NCI-H748 treated with DMSO at 0.1 percent for 48 hours (cell line): ENCODE measurements at places on chromosomes 1 and 21.

DNA sequence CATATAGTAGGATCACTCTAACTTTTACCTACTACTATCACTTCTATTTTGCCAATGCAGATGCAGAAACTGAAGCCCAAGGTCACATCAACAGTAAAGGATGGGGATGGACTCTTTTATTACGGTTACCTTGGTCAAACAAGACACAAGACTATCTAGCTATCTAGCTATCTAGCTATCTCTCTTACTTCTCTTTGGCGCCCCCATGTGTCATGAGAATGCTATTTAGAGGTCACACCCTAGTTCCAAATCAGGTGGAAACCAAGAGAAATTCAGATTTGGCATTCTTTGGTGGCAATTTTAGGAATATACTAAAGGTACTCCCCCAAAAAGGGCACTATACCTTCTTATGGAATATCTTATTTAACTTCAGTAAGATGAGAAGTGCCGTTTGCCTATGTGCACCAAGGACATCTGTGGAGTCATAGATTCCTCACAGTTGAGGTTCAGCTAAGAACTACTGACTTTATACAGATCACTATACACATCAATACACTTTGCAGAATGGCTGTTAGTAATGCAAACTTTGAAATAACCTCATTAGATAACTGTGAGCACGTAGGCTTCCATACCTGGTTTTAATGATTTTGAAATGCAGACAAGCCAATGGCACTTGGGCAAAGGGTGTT lies 6.7 kb downstream of the ZNF648 start:
- DNase-seq: peak; percentile 7

GRCh38 chr1:232355162-232356006 lies 274.5 kb downstream of the SIPA1L2 start:
- DNase-seq: no peak

DNA sequence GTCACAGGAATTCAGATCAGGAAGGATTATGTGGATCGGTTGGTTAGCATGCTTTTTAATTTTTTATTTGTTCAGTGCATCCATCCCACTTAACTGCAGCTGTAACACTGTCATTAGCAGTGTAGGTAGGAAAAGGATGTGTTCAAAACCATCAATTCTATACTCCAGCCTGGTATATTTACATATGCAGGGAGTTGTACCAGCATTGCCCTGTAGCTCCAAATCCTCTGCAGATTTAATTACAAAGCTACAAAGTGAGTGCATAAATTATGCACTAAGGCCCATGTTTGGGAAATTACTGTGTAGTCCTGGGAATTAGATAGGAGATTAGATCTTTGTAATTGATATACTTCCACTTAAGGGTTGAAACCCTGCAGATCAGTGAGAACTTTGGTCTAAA lies 15.9 kb upstream of the OSBPL9 start:
- DNase-seq: no peak

- no peak for DNase-seq
Measured at GRCh38 chr21:45339421-45340402, 52.0 kb upstream of the POFUT2 start.

- DNase-seq: peak; percentile 19
Measured at GRCh38 chr1:209190591-209191261, 392.8 kb upstream of the CAMK1G start.

DNA sequence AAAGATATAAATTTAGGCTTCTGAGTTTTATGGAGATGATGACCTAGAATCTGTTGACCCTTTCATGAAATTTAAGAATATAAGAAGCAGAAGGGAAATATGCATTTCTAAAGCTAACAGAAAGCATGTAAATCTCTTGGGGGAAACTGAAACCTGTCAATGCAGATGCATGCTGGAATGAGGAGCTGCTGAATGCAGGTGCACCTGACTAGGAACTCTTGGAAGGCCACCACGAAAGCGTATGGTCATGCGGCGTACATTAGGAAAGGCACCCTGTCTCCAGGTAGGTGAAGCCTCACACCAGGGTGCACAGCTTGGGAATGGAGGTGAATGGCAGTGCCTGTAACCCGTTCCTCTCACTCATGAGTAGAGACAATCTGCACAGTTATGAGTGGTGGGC lies 309.7 kb downstream of the SEC16B start:
- no peak for DNase-seq

DNA sequence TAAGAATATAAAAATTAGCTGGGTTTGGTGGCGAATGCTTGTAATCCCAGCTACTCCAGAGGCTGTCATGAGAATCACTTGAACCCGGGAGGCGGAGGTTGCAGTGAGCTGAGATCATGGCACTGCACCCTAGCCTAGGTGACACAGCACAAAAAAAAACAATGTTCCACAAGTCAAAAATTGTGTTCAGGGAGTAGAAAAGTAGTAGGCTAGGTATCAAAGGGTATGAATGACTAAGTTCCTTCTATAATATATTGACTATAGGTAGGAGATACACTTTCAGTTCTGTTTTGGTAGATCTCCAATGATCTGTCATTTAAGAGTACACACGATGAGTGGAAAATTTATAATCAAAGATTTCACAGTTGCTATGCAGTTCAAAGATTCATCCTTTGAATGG lies 16.7 kb downstream of the USP48 start:
- DNase-seq: no peak

GRCh38 chr21:16215663-16216183 lies 485.9 kb downstream of the USP25 start:
- DNase-seq: no peak

- peak; percentile 60 for DNase-seq
Measured at GRCh38 chr1:171226747-171227370, 21.4 kb upstream of the FMO1 start.

DNA sequence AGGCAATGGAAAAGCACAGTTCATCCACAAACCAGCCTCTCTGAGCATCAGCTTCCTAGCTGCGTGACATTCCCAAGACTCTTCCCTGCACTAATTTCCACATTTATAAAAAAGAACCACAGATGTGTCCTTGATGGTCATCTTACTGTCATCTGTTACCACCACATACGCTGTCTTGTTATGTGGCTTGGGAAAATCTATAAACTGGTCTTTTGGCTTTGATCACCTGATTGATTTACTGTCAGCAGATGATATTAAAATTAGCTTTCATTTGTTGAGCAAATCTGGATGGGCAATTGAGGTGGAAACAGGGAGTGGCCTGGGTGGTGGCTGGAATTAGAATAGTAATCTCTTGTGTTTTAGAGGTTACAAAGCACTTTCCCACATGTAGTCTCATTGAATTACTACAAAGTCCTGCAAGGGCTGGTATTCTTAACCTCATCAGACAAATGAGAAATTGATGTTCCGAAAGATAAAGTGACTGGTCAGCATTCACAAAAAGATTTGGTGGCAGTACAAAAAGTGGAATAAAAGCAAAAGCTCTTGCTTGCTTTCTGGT lies 231.7 kb upstream of the SGIP1 start:
- DNase-seq: no peak

GRCh38 chr1:180945151-180945550 lies 32.5 kb downstream of the KIAA1614 start:
- DNase-seq: no peak

GRCh38 chr21:41768437-41769042 lies 1.7 kb upstream of the RIPK4 start:
- peak; percentile 33 for DNase-seq

DNA sequence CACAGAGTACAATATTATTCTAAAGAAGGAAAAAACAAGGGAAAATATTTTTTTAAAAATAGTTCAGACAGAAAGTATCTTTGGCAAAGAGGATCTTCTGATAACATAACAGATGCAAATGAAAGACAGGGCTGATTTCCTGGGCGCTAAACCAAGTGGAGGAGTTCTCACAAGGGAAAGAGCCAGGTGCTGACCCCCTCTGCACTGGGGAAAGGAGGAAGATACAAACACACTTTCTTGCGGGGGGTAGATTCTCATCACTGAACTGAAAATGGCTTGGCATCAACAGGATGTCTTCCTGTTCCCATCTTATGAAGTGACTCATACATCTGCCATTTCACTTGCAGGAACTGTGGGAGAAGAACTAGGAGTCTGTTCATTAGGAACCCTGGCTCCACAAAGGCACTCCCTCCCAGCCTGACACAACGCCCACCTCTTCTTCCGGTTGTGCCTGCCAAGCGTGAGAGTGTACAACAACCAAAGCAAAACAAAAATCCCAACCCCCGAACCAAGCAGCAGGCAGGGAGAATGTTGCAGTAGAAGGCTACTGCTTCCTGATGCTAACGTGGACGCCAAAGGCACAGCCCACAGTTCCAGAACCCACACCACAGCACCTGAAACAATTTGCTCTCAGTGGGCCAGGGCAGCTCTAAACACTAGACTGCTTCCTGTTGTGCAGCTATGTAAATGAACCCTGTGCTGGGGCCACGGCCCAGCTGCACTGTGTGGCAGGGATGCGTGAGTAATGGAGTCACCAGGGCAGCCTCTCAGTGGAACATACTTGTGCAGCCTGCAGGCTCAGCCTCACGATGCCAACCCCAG lies 51.0 kb downstream of the GADD45A start:
- peak; percentile 30 for DNase-seq

GRCh38 chr21:43877936-43878575 lies 13.0 kb downstream of the AGPAT3 start:
- DNase-seq: no peak

DNA sequence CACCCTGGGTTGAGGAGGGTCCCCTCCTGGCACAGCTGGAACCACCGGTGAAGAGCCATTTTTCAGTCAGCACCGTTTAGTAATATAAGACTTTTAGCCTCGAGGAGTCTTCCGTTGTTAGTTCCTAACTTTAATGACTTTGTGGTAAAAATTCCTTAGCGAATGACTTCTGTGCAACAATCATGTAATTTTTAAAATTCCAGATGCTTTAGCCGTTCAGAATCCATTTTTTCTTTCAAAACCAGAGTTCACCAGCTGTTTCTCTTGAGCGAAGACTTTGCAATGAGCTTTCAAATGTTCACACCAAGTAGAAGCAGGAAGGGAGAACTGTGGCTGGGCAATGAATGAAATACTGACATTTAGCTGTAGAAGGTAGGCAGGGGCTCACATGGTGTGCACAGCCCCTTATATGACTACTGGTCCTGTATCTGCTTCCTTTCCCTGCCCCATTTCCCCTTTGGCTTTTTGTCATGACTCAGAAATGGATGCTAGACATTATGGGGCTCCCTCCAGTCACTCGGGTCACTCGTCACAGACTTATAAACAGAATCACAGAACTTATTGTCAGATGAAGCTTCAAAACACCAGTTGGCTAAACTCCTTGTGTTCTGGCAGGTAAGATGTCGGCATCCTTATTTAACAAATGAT lies 4.1 kb downstream of the DISC1 start:
- DNase-seq: no peak

- peak; percentile 85 for DNase-seq
Measured at GRCh38 chr1:45339789-45340558, at the start of the genes MUTYH and TOE1. Gene MUTYH, minus strand, starts transcription at chr1:45340440. Its CDS starts 5,935 bp downstream, at chr1:45334505. Gene TOE1, plus strand, starts transcription at chr1:45340170. Its CDS starts 83 bp downstream, at chr1:45340253.

- no peak for DNase-seq
Measured at GRCh38 chr1:48932366-48932765, 155.7 kb upstream of the BEND5 start.

GRCh38 chr1:150268340-150268704 lies 494 bp downstream of the APH1A start:
- no peak for DNase-seq

GRCh38 chr1:79117376-79117775 lies 110.8 kb upstream of the ADGRL4 start:
- DNase-seq: no peak

- no peak for DNase-seq
Measured at GRCh38 chr1:110227774-110228173, 17.7 kb downstream of the KCNC4 start.

- DNase-seq: no peak
Measured at GRCh38 chr1:104765085-104765484, 1015.4 kb downstream of the AMY1C start.

DNA sequence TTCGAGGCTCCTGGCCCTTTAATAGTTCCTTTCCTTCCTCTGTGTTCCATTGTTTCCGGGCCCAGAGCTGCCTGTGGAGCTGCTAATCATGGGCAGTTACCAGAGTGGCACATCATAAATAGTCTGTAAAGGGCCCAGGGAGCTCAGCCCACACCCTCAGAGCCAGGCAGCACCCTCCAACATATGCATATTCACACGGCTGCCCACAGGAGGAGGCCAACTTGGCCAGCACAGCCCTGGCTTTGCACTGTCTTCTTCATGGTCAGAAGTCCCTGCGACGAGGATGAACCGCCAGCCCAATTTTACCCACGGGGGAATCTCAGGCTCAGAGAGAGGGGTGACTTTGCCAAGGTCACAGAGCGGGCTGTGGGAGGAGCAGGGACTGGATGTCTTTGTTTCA lies 172.5 kb downstream of the TRABD2B start:
- no peak for DNase-seq

DNA sequence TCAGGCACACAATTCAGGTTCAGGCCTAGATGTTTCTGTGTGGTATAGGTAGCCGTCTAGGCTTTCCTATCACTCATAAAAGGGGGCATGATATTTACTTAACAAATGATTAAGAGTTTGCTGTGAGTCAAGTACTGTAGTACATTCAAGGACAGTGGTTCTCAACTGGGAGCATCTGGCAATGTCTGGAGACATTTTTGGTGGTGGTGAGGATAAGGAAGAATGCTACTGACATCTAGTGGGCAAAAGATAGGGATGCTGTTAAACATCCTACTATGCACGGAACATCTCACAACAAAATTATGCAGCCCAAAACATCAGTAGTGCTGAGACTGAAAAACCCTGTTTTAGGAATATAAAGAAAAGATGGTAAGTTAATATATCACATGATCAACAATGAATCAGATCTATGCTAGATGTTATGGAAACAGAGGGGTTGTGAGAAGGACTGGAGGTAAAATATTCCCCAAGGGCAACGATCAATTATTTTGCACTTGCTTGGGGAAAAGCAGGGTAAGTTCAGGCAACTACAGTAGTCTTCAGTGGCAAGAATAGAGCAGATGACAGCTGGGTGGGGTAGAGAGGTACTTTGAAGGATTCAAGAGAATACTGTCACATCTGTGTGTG lies 4.9 kb downstream of the DNTTIP2 start:
- DNase-seq: no peak

DNA sequence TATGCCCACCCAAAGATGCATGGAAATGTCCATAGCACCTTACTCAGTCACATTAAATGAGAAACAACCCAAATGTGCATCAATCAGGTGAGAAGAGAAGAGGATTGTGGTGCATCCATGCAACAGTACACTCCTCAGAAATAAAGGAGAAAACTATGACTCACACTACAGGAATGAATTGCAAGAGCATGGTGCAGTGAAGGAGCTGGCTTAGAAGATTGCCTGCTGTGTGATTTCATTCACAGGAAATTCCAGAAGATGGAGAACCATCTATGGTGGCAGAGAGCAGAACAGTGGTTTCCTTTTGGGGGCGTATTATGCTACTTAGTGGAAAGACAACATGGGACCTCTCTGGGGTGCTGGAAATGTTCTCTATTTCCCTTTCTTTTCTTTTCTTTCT lies 278.6 kb upstream of the AJAP1 start:
- no peak for DNase-seq

DNA sequence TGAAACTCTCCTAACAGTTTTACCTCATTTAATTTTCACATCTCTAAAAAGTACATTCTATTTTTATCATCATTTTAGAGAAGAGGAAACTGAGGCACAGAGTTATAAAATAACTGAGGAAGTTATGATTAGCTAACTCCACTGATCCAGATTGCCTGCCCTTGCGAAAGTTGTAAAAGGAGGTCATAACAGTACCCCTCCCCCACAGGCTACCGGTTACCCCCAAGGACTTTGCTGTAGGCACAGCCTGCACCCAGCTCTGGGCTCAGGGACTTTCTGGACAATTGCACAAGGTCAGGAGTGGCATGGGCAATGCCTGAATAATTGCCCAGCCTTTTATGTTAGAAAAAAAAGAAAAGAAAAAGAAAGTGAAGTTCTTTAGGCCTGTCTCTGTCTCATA lies 22.7 kb downstream of the PIGM start:
- DNase-seq: no peak
